GM10248 (cell line): ENCODE measurements at places on chromosomes 3 and 15.

DNA sequence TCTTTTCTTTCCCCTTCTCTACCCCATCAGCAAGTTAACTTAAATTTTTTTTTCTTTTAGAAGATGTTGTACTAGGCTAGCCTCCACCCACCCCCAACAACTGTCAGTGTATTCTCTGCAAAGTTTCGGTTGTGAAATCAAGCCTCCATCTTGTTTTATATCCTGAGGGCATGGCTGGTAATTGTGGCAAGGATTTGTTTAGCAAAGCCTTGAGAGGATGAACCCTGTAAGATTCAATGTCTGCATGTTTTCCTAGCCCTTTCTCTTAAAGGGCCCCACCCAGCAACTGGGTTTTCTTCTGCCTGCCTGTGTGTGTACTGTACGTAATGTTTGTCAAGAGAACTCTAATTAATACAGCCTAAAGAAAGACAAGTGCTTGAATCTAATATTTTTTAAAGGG lies 475.3 kb downstream of the FHIT start:
- DNase-seq: no peak

DNA sequence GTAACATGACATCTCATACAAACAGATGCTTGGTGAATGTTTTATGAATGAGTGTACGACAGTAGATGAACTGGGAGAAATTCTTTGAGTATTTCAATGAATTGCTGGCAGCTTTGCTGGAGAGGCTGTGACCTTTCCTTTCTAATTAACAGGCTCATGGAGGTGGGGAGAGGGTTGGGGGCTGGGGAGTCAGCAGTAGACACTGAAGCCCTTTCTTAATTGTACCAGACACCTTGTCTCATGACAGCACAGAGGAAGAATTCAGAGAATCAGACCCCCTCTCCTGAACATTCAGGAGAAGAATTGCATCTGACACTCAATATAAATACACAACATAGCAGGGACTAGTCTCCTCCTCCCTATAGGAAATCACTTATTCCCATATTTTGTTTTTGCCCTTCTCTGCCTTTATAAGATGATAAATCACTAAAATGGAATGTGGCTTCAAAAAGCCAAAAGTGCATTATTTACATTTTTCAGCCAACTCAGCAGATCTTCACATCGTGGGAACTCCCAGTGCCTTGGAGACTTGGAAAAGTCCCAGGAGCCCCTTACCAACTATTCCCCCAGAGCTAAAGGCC lies 66.2 kb upstream of the TPM1 start:
- no peak for DNase-seq

GRCh38 chr3:194075802-194076460 lies 60.0 kb upstream of the HES1 start:
- DNase-seq: no peak

DNA sequence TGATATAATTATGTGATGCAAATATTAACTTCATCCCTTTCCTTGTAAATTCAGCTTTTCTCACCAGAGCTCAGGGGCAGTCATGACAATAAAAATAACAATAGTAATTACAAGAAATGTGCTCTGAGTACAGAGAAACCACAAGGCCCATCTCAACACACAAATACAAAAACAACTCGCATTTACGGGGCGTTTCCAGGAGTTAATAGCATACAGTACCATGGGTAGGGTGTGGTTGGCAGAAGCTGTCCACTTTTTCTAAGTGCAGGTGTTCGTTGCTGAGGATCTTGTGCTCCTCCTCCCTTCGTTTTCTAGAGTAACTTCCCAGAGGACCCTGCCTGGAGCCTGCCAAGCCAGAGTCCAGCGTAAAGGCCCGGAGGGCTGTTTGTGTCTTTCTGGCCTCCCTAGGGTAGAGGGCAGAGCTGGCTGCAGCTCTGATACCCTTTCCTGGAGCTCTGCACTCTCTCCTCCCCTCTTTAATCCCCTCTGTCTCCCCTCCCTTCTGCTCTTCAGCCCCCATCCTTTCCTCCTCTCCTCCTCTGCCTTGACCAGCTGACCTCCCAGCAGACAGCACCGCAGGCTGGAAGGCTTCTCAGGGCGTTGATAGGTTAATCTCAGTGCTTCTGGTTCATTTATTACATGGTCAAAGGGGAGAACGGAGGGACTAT lies 11.4 kb downstream of the SEMA3G start:
- no peak for DNase-seq

DNA sequence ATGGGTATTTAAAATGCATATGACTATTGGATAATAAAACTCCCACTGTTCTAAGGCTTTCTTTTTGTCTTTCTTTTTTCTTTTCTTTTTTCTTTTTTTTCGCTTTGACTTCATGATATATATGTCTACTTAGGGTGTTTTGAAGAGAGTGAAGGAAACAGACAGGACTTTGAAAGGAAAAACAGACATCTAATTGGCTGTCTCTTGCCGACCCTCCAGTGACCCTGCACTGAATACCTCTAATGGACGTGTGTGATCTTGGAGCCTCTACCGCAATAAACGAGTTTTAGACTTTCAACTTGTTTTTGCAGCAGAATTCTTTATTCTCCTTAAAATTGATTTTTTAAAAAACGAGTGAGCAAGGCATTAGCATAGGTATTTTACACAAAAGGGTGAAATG lies 158.1 kb upstream of the NR2F2 start:
- no peak for DNase-seq

GRCh38 chr15:81073801-81074200 lies 60.3 kb upstream of the CFAP161 start:
- DNase-seq: no peak

- DNase-seq: no peak
Measured at GRCh38 chr3:48660800-48661400, 1.8 kb downstream of the CELSR3 start.

DNA sequence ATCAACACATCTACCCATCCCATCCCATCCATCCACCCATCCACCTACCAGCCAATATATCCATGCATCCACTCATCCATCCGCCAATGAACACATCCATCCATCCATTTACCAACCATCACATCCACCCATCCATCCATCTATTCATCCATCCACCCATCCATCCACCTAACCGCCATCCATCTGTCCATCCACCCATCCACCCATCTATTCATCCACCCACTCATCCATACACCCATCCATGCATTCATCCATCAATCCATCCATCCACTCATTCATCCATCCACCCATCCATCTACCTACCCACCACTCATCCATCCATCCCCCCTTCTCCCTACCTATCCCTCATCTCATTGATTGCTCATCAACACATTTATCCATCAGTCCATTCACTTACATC lies 47.6 kb upstream of the SEC13 start:
- no peak for DNase-seq

DNA sequence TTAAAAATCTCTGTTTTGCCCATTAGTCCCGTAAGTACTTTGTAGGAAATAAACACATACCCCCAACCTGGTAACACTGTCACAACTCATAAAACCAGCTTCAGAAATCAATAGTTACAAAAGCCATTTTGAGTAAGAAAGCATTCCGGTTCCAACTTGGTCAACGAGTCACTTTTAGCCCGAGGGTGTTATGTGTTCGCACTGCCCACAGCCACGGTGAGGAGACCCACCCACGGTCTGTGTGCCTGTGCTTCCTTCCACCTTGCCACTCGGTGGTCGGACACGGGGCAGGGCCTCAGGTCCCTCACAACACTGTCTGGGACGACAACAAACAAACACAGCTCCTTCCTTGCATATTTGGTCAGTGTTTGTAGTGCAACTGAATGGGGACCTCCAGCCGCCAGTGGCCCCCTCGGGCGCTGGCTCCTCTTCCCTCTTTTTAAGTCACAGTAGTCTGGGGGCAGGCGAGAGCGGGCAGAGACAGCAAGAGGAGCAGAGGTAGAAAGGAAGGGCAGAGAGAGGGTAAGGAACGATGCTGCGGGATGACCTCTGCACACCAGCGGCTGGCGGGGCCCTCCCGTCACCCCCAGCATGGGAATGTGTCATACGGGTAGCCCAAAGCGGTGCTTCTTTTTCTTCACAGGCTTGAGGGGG lies 5.2 kb upstream of the MUSTN1 start:
- DNase-seq: no peak

GRCh38 chr3:181711325-181712135 lies at the start of gene SOX2:
TSS of gene SOX2 (plus strand) at chr3:181711925. CDS start at chr3:181712361, 436 bp downstream.
- peak; percentile 65 for DNase-seq

DNA sequence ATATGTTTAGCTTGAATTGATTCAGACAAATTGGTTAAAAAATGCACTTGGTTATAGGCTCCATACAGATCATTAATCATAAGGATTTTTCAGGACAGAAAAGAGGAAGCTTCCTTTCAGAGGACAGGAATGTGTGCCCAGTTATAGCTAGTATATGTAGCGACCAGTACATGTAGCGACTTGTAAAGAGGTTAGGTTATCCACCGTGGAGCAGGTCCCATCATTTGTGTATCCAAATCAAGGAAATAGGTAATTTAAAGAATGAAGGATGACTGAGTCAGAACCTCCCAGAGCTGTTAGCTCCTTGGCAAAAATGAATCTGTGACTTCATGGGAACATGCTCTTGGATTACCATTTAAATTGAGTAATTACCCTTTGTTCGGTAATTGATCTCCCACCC lies 15.8 kb upstream of the P2RY12 start:
- no peak for DNase-seq

- no peak for DNase-seq
Measured at GRCh38 chr3:168975576-168975975, 687.9 kb downstream of the MECOM start.

GRCh38 chr15:79682285-79682684 lies 214.5 kb downstream of the MTHFS start:
- no peak for DNase-seq

GRCh38 chr3:124360563-124360962 lies 368.6 kb upstream of the ROPN1 start:
- no peak for DNase-seq
